HT-29 (cell line): ENCODE measurements at places on chromosomes 3 and 15. TPM values are rescaled to one million over a fixed set of nuclear protein-coding genes. Genes with fewer than 3 reads are reported as not detected.

DNA sequence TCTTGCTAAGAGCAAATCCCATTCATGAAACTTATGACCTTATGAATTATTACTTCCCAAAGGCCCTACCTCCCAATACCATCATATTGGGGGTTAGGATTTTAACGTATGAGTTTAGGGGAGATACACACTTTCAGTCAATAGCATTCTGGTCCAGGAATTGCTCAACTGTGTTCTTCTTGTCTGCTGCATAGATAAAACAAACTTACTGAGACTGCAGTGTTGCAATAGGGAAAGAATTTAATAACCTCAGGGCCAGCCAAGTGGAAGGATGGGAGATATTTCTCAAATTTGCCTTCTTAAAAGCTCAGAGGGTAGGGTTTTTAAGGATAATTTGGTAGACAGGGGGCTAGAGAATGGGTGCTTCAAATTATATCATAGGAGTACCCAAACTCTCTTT is 625.8 kb downstream of the OTOL1 start:
- DNase-seq = no peak

GRCh38 chr15:88337993-88338392 is 81.5 kb upstream of the NTRK3 start:
- DNase-seq = peak; percentile 19

DNA sequence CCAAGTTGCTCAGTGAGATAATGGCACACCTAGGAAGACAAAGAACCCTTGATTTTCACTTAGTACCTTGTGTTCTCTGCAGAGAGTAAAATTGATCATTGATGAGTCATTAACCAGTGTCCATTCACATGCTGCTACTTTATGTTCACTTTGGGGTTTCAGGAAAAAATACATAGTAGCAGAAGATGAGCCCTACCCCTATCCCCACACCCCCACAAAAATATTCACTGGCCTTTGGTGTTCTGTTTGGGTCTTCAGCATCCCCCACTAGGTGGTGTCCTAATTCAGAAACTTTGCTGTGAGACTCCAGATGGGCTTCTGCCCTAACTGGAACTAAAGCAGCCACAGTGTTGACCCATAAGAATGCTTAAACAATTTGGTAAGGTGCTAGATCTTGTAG is 178.8 kb downstream of the KLHL25 start:
- peak; percentile 41 for DNase-seq

DNA sequence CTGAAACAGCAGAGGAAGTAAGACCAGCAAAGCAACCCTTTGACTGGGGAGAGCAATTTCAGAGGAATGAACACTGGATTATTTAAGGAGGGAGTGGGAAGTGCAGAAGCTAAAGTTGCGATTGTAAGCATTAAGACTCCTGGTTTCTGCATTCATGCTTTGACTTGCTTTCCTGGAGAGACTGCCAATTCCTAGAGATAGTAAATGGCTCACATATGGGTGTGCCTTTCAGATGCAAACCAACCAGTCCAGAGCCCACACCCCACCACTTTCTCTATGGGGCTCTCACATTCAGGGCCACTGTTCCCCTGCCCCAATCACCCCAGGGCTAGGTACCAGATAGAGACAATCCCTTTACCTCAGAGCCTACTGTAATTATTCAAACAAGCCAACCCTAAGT is 200.9 kb upstream of the EIF1B start:
- no peak for DNase-seq

DNA sequence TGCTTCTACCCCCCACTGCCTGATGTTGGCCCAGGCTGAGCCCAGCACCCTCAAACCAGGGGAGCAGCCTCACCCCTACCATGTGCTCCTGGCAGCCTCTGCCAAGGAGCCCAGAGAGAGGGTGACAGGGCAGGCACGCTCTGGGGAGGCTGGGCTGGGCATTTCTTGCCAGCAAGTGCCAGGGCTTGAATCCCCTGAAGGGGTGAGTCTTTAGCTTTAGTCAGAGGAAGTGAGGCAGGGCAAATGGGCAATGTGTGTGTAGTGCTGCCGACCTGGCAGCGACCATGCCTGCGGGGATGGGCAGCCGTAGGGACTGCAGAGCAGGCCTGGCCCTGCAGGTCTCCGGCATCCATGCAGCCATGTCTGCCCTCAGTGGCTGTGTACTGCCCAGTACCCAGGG is 18.1 kb downstream of the DUSP7 start:
- DNase-seq = no peak

DNA sequence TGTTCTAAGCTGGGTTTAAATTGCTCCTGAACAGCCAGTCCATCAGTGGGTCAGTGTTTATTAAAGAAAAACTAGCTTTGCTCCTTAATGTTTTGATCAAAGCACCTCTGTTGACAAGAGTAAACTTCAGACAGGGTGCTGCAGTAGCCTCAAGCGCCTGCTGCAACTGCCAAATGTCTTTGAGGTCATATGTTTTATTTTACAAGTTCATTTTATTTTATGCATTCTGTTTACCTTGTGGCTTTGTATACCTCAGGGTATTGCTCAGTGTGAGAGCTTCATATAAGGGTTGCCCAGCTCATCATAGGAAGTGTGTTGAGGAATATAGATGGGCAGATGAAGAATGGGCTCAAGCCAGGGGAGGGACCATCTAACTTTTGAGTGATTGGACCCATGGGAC is 8.5 kb downstream of the MYZAP start:
- no peak for DNase-seq

GRCh38 chr3:22593638-22594037 is 609.5 kb upstream of the UBE2E2 start:
- no peak for DNase-seq

Gene CAPN3
- not detected in 2 replicates for total RNA-seq

DNA sequence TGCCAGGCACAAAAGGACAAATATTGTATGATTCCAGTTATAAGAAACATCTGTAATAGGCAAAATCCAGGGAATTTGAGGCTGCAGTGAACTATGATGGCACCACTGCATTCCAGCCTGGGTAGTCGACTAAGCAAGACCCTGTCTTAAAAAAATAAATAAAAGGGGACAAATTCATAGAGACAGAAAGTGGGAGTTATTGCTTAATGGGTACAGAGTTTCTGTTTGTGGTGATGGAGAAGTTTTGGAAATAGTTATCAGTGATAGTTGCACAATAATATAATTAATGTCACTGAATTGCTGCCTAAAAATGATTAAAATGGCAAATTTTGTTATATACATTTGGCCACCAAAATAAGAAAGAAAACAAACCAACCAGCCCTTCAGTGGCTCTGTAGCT is 27.6 kb upstream of the CNBP start:
- no peak for DNase-seq

DNA sequence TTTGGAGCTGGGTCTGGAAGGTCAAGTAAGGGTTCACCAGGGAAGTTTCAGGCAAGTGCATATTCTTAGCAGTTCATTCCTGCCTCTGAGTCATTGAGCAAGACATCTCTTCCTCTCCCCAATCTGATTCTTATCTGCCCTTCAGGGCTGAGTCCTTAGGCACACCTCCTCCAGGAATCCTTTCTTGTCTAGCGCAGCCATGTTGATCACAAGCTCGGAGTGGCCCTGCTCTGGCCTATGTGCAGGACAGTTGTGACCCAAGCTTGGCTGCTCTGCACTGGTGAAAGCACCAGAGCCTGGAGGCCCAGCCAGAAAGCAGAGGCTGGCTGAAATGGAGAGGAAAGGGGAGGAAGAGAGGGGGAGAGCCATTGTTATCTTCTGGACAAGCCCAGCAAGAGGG is 30.9 kb upstream of the MRPS22 start:
- DNase-seq = peak; percentile 63

GRCh38 chr3:127008236-127008635 is 25.3 kb downstream of the PLXNA1 start:
- DNase-seq = no peak

- DNase-seq = no peak
Measured at GRCh38 chr15:58407778-58408177, 24.0 kb upstream of the LIPC start.

DNA sequence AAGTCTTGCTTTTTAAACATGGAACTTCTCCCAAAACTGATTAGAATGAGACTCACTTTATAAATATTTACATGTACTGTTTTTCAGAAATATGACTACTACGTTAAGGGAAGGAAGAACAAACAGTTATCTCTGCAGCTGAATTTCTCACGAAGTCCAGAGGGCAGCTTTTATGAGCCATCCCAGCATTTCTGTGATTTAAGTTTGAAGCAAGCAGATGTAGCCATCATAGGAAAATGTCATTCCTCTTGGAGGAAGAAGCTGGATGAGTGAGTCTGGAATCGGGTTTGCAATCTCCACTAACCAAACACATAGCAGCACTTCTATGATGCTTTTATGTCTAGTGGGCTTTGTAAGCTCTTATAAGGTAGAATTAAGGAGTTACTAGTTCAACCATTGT is 53.7 kb downstream of the SCN11A start:
- DNase-seq = no peak

GRCh38 chr3:73427048-73427706 is 197.6 kb downstream of the PDZRN3 start:
- no peak for DNase-seq

GRCh38 chr3:179464323-179465092 is 13.2 kb upstream of the GNB4 start:
- DNase-seq = peak; percentile 23

- peak; percentile 22 for DNase-seq
Measured at GRCh38 chr15:57259568-57260040, 116.7 kb upstream of the CGNL1 start.
